ENCODE measurements at places on chromosomes 4 and X. TPM values are rescaled to one million over a fixed set of nuclear protein-coding genes. Genes with fewer than 3 reads are reported as not detected.

GRCh38 chrX:70754169-70754848 lies 154.2 kb downstream of the TEX11 start:
- no peak for DNase-seq

- DNase-seq, result no peak
Observed at GRCh38 chrX:10741550-10741949, 121.2 kb upstream of the MID1 start.

DNA sequence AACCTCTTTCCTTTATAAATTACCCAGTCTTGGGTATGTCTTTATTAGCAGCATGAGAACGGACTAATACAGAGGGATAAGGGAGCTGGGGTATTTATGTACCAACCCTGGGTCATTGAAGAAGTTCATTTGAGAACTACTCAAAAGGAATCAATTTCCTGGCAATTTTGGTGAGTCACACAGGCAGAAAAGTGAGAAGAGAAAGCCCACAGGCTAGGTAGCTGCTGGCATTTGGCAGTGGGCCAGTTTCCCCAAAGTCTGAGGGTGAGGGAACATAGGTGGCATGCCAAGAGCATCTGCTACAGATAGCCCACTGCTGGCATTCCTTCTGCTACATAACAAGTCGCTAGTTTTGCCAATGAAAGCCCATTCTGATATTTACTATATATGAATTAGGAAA lies 411.2 kb downstream of the MID1IP1 start:
- DNase-seq, result no peak

DNA sequence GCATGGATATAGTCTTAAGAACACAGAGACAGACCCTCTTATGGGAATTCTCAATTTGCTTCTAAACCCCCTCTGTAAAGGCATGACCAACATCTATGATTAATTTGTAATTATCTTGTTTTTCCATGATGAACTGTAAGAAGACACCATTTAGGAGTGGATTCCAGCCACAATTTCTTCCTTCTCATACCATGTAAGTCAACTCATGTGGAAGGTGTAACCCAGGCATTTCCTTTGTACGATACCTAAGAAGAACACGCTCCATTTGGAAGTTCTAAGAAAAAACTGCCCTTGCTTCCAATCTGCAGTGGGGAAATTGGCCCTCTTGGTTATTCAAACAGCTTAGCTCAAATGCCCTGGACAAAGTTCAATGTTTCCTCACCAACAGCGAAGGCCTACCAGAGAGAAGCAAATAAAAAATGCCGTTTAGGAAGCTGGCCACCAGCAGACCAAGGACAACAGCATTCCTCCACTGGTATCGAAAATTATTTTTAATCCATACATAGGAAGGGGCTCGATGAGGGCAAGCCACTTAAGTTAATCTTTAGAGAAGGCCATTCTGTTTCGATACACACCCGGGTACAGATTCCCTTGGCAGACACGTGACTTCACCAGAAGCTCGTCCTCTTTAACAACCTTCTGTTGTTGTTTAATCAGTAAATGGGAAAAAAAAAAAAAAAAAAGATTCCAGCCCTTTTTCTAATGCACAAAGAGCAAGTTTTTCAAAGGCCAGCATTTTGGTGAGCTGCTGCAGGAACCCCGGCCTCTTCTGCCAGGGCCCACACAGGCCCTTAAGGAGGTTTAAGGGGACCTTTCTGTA lies 2.6 kb downstream of the DHRSX start:
- DNase-seq, result no peak

DNA sequence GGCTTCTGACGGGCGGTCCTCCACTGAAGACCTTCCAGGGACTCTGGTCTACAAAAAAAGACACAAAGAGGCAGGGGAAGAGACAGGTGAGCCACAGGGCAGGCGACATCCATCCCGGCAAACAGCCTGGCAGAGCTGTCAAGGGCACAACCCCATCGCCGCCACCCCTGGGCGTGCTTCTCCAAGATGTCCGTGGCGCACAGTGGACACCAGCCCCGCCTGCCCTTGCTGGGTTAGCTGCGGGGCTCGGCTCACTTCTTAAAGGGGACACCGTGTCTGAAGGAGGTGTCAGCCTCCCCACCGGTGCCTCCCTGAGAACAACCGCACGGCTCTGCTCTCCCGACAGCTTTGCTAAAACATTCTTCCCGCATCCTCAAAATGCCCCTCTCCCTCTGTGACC lies 28.4 kb downstream of the FAM53A start:
- DNase-seq, result no peak

- DNase-seq, result no peak
Observed at GRCh38 chr4:12050357-12050756, 621.7 kb upstream of the HS3ST1 start.

DNA sequence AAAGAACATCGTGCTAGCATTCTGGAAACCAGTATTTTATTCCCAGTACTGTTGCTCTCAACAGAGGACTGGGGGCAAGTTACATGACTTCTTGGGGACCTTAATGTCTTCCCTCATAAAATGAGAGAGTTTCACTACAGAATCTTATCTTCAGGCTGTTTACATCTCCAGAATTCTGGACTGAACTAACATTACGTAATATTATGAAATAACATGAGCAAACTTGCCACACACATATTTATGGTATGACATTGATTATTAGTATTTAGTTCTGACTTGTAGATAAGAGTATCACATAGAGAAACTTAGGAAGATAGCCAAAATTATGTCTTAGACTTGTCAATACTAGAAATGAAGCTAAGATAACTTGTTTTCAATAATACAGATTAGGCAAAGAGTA lies 68.0 kb downstream of the NFKB1 start:
- no peak for DNase-seq

DNA sequence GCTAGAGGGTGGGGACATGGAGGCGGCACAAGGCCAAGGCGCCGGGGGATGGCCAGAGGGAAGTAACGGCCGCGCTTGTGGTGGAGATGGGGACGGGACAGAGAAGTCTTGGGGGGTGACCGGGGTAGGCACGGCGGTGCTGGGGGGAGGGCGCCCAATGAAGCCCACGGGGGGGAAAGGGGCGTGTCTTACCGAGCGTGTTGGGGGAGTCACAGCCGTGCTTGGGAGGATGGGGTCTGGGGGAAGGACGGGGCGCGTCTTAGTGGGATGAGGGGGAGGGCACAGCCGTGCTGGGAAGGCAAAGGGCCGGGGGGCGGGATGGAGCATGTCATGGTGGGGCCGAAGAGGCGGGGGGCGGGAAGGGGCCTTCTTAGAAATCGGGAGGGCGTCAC lies 952 bp downstream of the ARSD start:
- DNase-seq, result no peak

DNA sequence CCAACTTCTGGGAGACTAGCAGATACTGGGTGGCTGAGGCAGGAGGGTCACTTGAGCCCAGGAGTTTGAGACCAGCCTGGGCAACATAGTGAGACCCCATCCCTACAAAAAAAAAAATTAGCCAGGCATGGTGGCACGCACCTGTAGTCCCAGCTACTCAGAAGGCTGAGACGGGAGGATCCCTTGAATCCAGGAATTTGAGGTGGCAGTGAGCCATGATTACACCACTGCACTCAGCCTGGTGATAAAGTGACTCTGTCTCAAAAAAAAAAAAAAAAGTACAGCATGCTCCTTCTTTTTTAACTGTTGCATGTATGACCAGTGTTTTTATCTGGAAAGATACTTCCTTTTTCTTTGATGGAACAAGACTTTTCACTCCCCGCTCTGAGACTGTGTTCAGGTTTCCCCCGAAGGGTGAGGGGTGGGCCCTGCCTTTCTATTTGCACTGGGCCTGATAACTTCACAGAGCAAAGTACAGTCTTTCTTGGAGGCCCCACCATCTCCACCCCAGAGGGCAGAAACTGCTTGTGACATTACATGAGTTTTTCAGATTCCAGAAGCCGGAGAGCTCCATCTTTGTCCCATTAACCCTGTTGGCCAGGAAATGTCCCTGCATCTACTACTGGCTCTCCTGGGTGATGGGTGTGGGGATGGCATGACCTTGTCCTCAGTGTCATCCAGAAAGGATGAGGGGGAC lies 35.2 kb downstream of the NYX start:
- no peak for DNase-seq

- peak; percentile 14 for DNase-seq
Observed at GRCh38 chrX:122941806-122942205, 242.3 kb upstream of the GRIA3 start.

- DNase-seq, result no peak
Observed at GRCh38 chr4:169282429-169283113, 11.8 kb upstream of the SH3RF1 start.

Gene SPATA18
- polyA plus RNA-seq, result 1.3 TPM

Gene GATA1
- 0.45 TPM for polyA plus RNA-seq

Gene FAT1
- polyA plus RNA-seq, result 219 TPM

Gene MAGEE2
- polyA plus RNA-seq, result 0.47 TPM

Gene TGIF2LX
- not detected for polyA plus RNA-seq

Gene GPC3
- polyA plus RNA-seq, result 1,396 TPM

Gene CYLC1
- polyA plus RNA-seq, result not detected
